K562 (cell line): ENCODE measurements at places on chromosomes 5 and 9. TPM values are rescaled to one million over a fixed set of nuclear protein-coding genes. Genes with fewer than 3 reads are reported as not detected.

The PCDHA2 gene
- not detected in 2 replicates for total RNA-seq

GRCh38 chr9:111484572-111484894 lies 350 bp upstream of the ECPAS start:
- peak overlapping the region; percentile 94 for H3K4me3 ChIP-seq
- peak overlapping the region; percentile 97 for H3K27ac ChIP-seq
- H3K4me1 ChIP-seq = peaks cover 8% of the 10 kb centered on the region; the same call in 2 of the 3 replicates
- H3K27me3 ChIP-seq = no peaks in the 10 kb centered on the region

The NR5A1 gene
- total RNA-seq = 0.20 and 0.40 TPM in 2 replicates

DNA sequence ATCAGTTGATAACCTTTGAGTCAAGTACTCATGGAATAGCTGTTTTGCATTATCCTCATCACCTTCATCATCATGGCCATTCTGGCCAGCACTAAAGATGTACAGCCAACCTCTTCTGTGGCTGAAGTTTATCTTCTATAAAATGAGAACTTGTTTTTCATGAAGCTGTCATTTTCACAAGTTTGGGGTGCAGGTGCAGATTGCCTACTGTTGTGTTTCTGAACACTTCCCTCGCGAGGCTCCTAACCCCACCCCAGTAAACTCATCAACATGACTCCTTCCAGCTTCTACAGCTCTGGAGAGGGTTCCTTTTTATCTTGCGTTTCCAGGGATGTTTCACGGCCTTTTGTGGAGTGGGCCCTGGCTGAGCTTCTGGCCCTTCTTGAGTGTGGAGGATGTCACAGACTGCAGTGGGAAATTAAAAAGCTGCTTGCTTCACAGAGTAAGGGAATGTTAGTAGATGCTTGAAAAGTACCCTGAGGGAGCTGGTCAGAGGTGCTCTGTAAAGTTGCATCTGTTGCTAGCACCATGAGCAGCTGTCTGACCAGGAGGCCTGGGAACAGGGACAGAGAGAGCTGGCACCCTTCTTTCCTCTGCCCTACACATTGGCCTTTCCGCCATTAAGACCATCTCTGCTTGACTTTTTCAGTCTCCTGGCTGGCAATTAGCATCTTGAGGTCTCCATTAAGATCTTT lies 24.9 kb downstream of the SYK start:
- H3K4me3 ChIP-seq = no peak overlapping the region
- H3K27ac ChIP-seq = no peak overlapping the region
- no peaks in the 10 kb centered on the region for H3K4me1 ChIP-seq
- H3K36me3 ChIP-seq = peaks cover 9% of the 10 kb centered on the region; the same call in 2 of the 3 replicates

GRCh38 chr9:101587332-101588043 lies 7.3 kb downstream of the PPP3R2 start:
- no peak overlapping the region for H3K4me3 ChIP-seq
- H3K4me1 ChIP-seq = no peaks in the 10 kb centered on the region
- H3K27ac ChIP-seq = no peak overlapping the region
- no peaks in the 10 kb centered on the region for H3K36me3 ChIP-seq
- no peak for DNase-seq

DNA sequence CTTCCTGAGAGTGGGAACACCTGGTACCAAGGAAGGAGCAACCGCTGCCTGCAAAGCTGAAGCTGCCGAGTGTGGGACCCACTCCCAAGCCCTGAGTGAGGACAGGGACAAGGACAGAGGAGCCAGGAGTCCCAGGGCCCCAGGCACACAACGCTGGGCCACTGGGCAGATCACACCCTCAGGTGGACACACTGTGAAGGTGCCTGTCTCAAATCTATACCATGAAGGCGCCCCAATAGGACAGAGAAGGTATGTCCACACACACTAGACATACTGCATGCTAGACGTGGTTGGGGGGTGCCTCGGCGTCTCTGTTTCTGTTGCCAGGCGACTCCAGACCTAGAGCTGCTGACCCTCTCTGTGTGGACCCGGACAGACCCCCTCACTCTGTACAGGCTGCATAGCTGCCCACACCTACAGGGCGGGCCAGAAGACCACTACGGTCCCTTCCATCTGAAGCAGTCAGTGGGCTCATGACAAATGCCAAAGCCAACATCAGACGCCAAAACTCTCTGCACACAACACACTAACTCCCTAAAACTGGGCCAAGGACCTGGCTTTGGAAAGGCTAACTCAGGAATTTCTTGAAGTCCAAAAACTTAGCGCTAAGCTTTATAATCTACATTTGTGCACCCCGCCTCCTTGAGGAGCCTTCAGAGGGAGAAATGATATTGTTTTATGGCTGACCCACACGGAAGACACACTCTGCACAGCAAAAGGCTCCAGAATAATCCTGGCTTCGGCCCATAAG lies 60.7 kb downstream of the ROR2 start:
- H3K36me3 ChIP-seq = no peaks in the 10 kb centered on the region
- no peak for DNase-seq
- no peak overlapping the region for H3K4me3 ChIP-seq
- peaks cover 25% of the 10 kb centered on the region for H3K4me1 ChIP-seq
- H3K27ac ChIP-seq = no peak overlapping the region

GRCh38 chr5:62460578-62460983 lies 48.0 kb downstream of the IPO11 start:
- peaks cover 42% of the 10 kb centered on the region; the same call in 2 of the 3 replicates for H3K36me3 ChIP-seq
- no peak overlapping the region for H3K27ac ChIP-seq
- H3K27me3 ChIP-seq = no peaks in the 10 kb centered on the region
- H3K4me3 ChIP-seq = no peak overlapping the region

DNA sequence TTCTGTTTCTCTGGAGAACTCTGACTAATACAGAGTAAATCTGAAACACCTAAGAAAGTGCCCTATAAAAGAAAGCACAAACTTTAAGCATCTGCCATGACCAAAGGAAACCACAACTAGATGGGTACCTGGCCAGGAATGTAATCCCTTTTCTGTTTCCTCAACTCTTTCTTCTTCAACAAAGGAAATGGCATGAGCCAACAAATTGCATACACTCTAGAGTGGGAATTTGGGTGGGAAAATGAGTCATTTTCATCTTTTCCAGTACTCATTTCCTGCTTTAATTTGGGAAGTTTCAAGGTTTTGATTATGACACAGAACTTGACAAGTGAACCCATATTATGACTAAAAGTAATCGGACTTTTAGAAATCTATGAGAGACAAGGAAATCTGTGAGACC lies 349.2 kb upstream of the RORB start:
- no peaks in the 10 kb centered on the region for H3K27me3 ChIP-seq
- H3K36me3 ChIP-seq = no peaks in the 10 kb centered on the region
- no peak overlapping the region for H3K27ac ChIP-seq
- DNase-seq = no peak

DNA sequence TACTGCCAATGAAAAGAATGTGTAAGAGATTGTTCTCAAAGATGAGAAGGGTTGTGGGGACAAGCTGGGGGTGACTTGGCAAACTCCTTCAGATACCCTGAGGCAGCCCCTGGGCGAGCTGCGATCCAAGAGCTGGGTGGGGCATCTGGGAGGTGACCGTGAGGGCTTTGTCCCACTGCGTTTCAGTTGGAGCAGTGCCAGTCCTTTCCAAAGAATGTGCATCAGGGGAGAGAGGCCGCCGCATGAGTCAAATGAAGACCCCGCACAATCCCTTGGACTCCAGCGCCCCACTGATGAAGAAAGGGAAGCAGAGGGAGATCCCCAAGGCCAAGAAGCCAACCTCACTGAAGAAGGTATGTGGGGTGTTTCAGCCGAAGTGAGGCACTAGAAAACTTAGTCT lies 28.4 kb downstream of the SECISBP2 start:
- peaks cover 2% of the 10 kb centered on the region; the same call in 2 of the 3 replicates for H3K4me1 ChIP-seq
- peaks cover 86% of the 10 kb centered on the region for H3K36me3 ChIP-seq
- no peak overlapping the region for H3K4me3 ChIP-seq
- DNase-seq = no peak
- H3K27me3 ChIP-seq = no peaks in the 10 kb centered on the region

The LIX1 gene
- total RNA-seq = not detected in 2 replicates

DNA sequence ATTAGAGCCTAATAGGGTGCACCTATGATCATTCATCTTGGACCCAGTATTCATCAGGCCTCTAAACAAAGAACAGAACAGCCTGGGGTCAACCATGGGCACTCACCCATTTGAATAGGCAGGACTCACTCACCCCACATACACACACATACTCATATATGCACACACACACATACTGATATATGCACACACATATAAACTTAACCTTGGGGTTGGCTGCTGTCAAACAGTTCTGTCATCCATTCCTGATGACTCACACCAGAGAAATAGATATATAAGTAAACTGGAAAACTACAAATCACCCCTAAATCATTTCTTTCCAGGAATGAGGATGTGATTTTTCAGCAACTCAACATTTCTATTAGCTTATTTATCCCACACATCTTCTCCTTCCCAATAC lies 51.3 kb downstream of the ARL15 start:
- no peak overlapping the region for H3K4me3 ChIP-seq
- H3K4me1 ChIP-seq = peaks cover 3% of the 10 kb centered on the region
- H3K36me3 ChIP-seq = peaks cover 2% of the 10 kb centered on the region; the same call in 1 of the 3 replicates
- no peaks in the 10 kb centered on the region for H3K27me3 ChIP-seq

DNA sequence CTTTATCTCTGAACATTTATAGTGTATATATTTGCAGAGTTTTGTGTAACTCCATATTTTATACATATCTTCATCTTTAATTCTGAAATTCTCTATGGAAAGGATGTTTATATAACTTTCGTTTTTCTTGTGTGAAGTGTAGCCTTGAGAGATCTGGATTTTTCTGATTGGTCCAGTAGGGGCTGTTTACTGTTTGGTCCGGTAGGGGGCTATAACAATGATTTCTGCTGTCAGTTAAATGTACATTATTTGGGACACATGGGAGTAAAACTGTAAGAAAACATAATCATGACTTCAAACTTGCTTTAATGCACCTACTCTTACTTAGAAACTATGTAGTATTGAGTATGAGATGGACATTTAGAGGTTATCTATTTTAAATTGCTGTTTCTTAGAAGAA lies 527.1 kb upstream of the ARRDC3 start:
- peak; percentile 34 for DNase-seq
- H3K4me3 ChIP-seq = no peak overlapping the region
- H3K36me3 ChIP-seq = no peaks in the 10 kb centered on the region
- H3K27ac ChIP-seq = no peak overlapping the region

DNA sequence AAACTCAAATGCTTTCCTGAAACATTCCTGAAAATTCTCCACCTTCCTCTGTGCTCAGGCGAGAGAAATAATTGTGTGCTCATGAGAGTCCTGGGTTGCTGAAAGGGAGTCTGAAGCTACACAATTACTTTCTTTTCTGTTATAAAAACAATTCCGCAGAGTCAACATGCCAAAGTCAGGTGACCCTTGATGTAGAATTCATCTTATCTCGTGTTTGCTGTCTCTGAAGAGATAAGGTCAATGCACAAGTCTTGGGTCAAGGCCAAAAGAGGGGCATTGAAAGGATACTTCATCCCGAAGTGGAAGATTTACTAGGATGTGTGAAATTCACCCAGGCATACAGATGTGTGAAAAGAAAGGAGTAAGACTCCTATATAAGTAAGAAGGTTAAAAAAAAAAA lies 493.5 kb downstream of the SEMA5A start:
- H3K4me3 ChIP-seq = no peak overlapping the region
- no peaks in the 10 kb centered on the region for H3K27me3 ChIP-seq
- no peak for DNase-seq
- H3K4me1 ChIP-seq = no peaks in the 10 kb centered on the region
- H3K36me3 ChIP-seq = no peaks in the 10 kb centered on the region

- no peak overlapping the region for H3K4me3 ChIP-seq
- no peak for DNase-seq
- peaks cover 42% of the 10 kb centered on the region for H3K27me3 ChIP-seq
- no peaks in the 10 kb centered on the region for H3K36me3 ChIP-seq
- peaks cover 5% of the 10 kb centered on the region for H3K4me1 ChIP-seq
- no peak overlapping the region for H3K27ac ChIP-seq
Measured at GRCh38 chr9:107635101-107635802, 145.7 kb upstream of the KLF4 start.

The DNAJC25 gene
- 5.6 and 5.7 TPM in 2 replicates for total RNA-seq

The CRHBP gene
- not detected in 2 replicates for total RNA-seq

DNA sequence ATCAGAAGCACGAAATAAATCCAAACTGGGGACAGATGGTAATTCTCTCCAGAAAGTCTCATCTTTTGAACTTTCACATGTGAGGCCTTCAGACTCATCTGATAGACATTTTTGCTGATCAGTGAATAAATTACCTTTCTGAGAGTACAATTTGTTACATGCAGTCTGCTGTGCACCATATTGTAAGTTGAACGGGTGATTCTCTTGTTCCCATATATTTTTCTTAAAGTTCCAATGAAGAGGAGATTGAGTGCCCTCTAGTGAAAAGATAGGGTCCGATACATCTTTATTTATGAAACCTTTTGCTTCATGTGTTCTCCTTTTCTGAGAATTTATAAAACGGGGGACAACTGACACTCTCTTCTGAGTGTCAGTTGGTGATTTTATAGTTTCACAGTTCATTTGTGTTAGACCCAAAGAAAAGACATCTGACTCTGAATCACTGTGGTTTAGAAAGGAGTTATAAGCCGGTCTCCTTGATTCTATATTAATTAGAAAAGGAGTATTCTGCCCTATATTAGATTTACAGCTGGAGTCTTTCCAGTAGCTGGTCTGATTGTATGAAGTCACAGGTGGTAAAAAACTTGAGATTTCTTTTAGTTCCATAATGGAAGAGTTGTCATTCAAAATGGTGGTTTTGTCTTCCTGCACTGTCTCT lies 30.4 kb downstream of the GNG10 start:
- H3K36me3 ChIP-seq = no peaks in the 10 kb centered on the region
- H3K4me1 ChIP-seq = no peaks in the 10 kb centered on the region
- no peak overlapping the region for H3K4me3 ChIP-seq
- no peak overlapping the region for H3K27ac ChIP-seq
- DNase-seq = no peak

DNA sequence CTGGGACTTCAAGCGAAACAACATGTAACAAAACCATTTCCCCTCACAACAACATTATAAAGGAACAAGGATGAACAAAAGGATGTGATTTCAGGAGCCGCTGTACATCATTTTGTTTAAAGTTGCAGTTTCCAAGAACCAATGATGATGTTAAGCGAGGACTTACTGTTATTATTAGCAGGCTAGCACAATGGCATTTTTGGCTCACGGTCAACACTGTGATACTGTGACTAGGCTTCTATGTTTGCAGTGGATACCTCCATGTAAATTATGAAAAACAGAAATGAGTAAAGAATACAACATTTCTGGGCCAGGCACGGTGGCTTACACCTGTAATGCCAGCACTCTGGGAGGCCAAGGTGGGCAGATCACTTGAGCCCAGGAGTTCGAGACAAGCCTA lies 113.0 kb downstream of the AUH start:
- no peak overlapping the region for H3K27ac ChIP-seq
- H3K27me3 ChIP-seq = no peaks in the 10 kb centered on the region
- no peak for DNase-seq
- H3K4me1 ChIP-seq = no peaks in the 10 kb centered on the region; the same call in 1 of the 2 replicates
- no peak overlapping the region for H3K4me3 ChIP-seq
